Neural progenitor cell (in vitro differentiated cells): ENCODE measurements at places on chromosomes 7 and 10. TPM values are rescaled to one million over a fixed set of nuclear protein-coding genes. Genes with fewer than 3 reads are reported as not detected.

Gene FAM25A
- not detected in 2 replicates for total RNA-seq

DNA sequence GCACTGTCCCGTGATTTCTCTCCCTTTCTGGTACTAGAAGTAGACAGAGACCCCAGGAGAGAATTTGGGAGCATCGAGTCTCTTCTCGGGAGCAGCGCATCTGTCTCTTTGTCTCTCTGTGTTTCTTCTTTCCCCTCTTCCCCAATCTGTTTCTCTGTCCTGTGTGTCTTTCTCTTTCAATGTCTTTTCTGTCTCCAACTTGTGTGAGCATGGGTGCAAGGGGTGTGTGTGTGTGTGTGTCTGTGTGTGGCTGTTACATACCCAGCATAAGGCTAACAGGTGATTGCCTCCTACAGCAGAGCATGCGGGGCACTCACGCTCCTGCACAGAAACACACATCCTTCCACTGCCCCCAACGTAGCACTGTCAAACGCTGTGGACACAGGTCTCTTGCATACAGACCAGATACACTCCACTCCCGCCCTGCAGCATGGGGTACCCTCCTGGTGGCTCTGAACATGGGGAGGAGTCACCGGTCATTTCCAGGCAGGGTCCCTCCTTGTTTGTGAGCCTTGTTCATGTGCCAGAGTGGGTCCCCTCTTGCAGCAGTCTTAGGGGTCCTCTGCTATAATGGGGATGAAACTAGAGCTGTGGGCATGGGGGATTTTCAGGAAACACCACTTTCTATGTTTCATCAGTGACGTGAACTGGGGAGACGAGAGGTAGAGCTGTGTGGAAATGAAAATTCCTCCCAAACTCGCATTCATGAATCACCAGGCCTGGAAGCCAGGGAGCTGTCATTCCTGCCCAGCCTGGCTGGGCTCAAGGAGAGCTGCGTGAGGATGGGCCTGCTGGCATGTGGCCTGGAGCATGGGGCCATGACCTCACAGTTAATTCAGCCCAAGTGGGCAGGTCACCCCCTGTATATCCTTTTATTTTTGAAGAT is 980 bp downstream of the ADAMTS14 start:
- DNase-seq = no peak
- H3K36me3 ChIP-seq = no peaks in the 10 kb centered on the region
- peaks cover 37% of the 10 kb centered on the region for H3K27me3 ChIP-seq
- H3K4me3 ChIP-seq = peak overlapping the region; percentile 51
- no peak overlapping the region for H3K27ac ChIP-seq
- peaks cover 7% of the 10 kb centered on the region for H3K4me1 ChIP-seq

Gene PRKCQ
- total RNA-seq = 3.5 TPM in 2 replicates

Gene CLRN3
- 0.12 TPM in 1 of 2 replicates, not detected in the other for total RNA-seq

Gene C10orf71
- total RNA-seq = not detected in 2 replicates
